ENCODE measurements at places on chromosomes 11 and 22. TPM values are rescaled to one million over a fixed set of nuclear protein-coding genes. Genes with fewer than 3 reads are reported as not detected.

DNA sequence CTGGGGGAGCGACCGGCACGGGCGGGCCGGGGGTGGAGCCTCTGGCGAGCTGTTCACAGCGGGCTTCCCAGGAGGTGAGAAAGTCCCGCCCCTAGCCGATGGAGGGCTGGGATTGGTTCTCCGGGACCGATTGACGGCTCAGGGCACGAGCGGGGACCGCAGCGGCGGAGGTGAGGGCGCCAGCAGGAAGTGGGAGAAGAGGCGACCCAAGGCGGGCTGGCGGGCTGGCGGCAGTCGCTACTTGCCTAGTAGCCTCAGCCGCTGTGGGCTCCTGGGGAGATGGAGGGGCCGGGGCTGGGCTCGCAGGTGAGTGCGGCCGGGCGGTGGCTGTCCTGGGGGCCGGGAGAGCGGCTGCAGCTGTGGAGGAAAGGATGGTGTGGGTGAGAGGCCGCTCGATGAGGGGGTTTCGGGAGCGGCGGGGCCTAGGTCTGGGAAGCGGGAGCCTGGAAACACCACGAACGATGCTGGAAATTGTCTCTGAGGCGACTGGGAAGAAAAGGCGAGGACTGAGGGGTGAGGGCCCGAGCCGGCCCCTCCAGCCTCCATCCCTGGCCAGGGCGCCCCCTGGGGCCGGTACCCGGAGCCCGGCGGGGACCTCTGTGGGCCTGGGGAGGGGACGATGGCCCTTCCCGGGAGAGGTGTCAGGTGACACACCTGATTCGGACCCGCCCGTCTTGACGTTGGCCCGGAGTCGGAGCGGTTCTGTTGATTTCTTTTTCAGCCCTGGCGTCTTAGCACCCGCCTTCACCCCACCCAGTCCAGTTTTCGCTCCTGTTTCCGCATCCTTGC is at the start of gene ZDHHC13:
Gene ZDHHC13 (plus strand): TSS at position 198 of the 789 bp plus-strand sequence. CDS start 82 bp downstream, at position 280.
- peak; percentile 72 for DNase-seq

DCDC1 gene
- not detected for total RNA-seq

DNA sequence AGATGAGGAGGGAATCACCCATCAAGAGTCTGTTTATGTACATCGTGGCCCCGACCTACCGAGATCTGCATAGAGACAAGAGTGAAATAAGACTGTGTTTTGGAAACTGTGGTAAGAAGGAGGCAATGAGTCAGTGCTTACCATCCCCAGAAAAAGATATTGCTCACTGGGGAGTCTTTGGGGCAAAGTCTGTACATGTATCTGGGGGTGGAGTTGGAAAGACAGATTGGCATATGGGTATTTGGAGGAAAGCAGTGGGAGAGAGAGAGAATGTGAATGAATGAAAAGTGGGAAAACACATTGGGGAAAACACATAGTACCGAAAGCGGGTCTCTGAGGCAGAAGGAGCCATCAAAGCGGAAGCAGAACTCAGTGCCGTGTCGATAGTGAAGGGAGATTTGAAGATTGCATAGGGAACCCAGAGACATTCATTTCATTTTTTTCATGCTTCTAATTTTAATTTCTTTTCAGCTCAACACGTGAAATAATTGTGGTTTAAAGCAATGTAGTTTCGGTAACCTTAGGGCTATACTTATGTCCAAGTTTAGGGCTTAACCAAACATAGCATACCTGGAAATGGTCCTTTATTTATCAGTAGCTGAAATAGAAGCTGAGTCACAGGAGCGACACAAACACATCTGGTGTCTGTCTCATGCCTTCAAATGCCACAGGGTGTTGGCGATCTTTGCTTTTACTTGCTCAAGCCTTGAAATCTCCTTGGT is 98.6 kb upstream of the CD44 start:
- DNase-seq: peak; percentile 78

- DNase-seq: no peak
These were observed 10.0 kb downstream of the TAB1 start for GRCh38 chr22:39409516-39410029.

- no peak for DNase-seq
These were observed 13.2 kb upstream of the AMPD3 start for GRCh38 chr11:10441652-10442503.

DNA sequence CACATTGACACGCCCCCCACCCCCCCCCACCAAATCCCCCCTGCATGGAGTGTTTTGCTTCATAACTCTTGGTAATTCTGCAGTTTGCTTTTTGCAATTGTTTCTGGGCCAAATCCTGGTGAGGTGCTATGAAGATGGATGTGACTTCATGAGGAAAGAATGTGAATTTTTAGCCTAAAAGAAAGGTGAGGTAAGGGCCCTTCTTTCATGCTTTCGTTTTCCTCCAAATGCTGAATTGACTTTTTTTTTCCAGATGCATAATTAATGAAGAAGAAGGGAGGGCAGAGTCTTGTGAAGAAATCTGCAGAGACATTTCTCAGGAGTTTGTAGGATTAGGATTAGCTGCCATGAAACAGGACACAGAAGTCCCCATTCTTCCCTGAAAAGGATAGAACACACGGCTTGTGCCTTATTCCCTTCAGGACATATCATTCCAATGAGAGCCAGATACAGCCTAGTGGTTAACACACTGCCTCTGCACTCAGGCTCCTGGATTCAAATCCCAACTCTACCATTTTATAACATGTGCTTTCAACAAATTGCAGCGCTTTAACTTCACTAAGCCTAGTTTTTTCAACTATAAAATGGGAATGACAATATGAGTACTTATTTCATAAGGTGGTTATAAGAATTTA is 19.6 kb upstream of the TBCEL start:
- DNase-seq: no peak

- no peak for DNase-seq
These were observed 35.2 kb downstream of the BTG4 start for GRCh38 chr11:111476956-111477355.

OR56A1 gene
- total RNA-seq: not detected

CASP1 gene
- 4.1 TPM for total RNA-seq

IRAG1 gene
- total RNA-seq: 4.6 TPM

All from SJSA1 (cell line).